ENCODE measurements at places on chromosomes 3 and 15. TPM values are rescaled to one million over a fixed set of nuclear protein-coding genes. Genes with fewer than 3 reads are reported as not detected.
A peak's percentile ranks its signal among the peaks of the same experiment; 100 is the strongest.

Gene JMJD7
- 15.2 TPM for polyA plus RNA-seq

Gene MST1
- 17.8 TPM for polyA plus RNA-seq

Gene NEO1
- 0.06 TPM for polyA plus RNA-seq

DNA sequence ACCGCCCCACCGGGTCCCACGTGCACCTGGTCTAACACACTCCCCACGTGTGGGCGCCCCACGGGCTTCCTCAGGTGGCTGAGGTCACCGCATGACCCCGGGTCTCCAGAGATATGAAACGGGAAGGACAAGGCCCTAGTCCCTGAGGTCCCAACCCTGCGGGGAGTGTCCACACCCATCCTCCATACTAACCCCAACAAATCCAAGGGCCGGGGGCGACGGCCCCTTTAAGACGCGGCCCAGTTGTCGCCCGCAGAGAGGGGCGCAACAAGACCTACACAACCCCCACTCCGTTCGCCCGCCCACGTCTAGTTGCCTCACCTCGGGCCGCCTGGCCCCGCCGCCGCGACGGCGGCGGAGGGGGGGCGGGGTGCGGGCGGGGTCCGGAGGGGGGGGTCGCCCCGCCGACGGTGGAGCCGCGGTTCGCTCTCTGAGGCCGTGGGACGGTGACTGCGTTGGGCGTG, 396 bp downstream of the INO80 start:
- H3K27me3 ChIP-seq = no peaks in the 10 kb centered on the region
- H3K4me1 ChIP-seq = peaks cover 14% of the 10 kb centered on the region
- H3K27ac ChIP-seq = peak overlapping the region; percentile 87
- H3K36me3 ChIP-seq = peaks cover 3% of the 10 kb centered on the region
- DNase-seq = peak; percentile 68
- H3K4me3 ChIP-seq = peak overlapping the region; percentile 96

- H3K27ac ChIP-seq = no peak overlapping the region
Measured at GRCh38 chr15:79088426-79089205, 2.0 kb downstream of the RASGRF1 start.

Measured in CD14-positive monocyte (primary cell).